ENCODE measurements at places on chromosomes 1 and 21. TPM values are rescaled to one million over a fixed set of nuclear protein-coding genes. Genes with fewer than 3 reads are reported as not detected.

- no peak for DNase-seq
Measured at GRCh38 chr1:192512426-192513162, 63.0 kb upstream of the RGS1 start.

C1orf94 gene
- 5.8 TPM for total RNA-seq

DNA sequence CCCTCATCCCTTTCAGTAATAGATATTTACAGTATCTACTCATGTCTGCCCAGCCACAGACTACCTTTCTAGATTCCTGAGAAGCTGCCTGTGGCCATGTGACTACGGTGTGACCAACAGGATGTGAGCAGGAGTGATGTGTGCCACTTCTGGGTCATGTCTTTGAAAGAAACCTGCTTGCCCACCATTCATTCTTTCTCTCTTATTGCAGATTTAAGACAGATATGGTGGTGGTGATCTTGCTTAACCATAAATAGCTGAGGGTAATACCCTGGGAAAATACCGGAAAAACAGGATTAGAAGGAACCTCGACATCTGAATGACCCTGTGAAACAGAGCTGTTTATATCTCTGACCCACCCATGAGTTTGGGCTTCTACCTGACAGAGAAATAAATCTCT is 41.6 kb upstream of the GUCA2A start:
- DNase-seq = no peak

LINGO4 gene
- total RNA-seq = not detected
